A549 treated with DMSO at 1 μM for 4 hours (cell line): ENCODE measurements at places on chromosomes 1 and 21. TPM values are rescaled to one million over a fixed set of nuclear protein-coding genes. Genes with fewer than 3 reads are reported as not detected.

HFM1 gene
- 0.05 to 0.09 TPM (median 0.08 TPM) in 3 of 5 replicates, not detected in the others for total RNA-seq

TXLNA gene
- total RNA-seq: 30.6 to 32.8 TPM (median 31.2 TPM) in 5 replicates

PITHD1 gene
- 33.5 to 46.7 TPM (median 38.2 TPM) in 5 replicates for total RNA-seq

BATF3 gene
- 20.1 to 31.4 TPM (median 29.6 TPM) in 5 replicates for total RNA-seq

C1orf216 gene
- total RNA-seq: 12.4 to 15.2 TPM (median 13.3 TPM) in 5 replicates

PTBP2 gene
- 6.7 to 8.5 TPM (median 7.3 TPM) in 5 replicates for total RNA-seq

TNFAIP8L2 gene
- not detected in 5 replicates for total RNA-seq

GALE gene
- total RNA-seq: 71.3 to 84.8 TPM (median 72.6 TPM) in 5 replicates

LRP8 gene
- total RNA-seq: 43.8 to 54.8 TPM (median 52.5 TPM) in 5 replicates

ERICH3 gene
- not detected in 5 replicates for total RNA-seq

TRIM67 gene
- 0.17 to 0.28 TPM (median 0.22 TPM) in 5 replicates for total RNA-seq

SPATA1 gene
- total RNA-seq: 0.39 to 1.00 TPM (median 0.67 TPM) in 4 of 5 replicates, not detected in the other

RAB25 gene
- 0.14 TPM in 1 of 5 replicates, not detected in the others for total RNA-seq

RGS7 gene
- total RNA-seq: 0.03 to 0.10 TPM (median 0.06 TPM) in 3 of 5 replicates, not detected in the others

CLDN17 gene
- not detected in 5 replicates for total RNA-seq

TRIM45 gene
- 1.1 to 1.5 TPM (median 1.3 TPM) in 5 replicates for total RNA-seq

OR6K3 gene
- not detected in 5 replicates for total RNA-seq

SLC39A1 gene
- total RNA-seq: 154 to 166 TPM (median 163 TPM) in 5 replicates

ANKRD34A gene
- 0.17 to 0.69 TPM (median 0.23 TPM) in 5 replicates for total RNA-seq

SUMO3 gene
- 63.0 to 67.5 TPM (median 65.3 TPM) in 5 replicates for total RNA-seq

KCNJ9 gene
- total RNA-seq: not detected in 5 replicates
